ENCODE measurements at places on chromosomes 6 and 20.
A peak's percentile ranks its signal among the peaks of the same experiment; 100 is the strongest.

GRCh38 chr6:67863346-67863745, 771.7 kb upstream of the ADGRB3 start:
- DNase-seq: no peak

- no peak for DNase-seq
These were observed 3.9 kb upstream of the CST9 start for GRCh38 chr20:23609486-23610109.

DNA sequence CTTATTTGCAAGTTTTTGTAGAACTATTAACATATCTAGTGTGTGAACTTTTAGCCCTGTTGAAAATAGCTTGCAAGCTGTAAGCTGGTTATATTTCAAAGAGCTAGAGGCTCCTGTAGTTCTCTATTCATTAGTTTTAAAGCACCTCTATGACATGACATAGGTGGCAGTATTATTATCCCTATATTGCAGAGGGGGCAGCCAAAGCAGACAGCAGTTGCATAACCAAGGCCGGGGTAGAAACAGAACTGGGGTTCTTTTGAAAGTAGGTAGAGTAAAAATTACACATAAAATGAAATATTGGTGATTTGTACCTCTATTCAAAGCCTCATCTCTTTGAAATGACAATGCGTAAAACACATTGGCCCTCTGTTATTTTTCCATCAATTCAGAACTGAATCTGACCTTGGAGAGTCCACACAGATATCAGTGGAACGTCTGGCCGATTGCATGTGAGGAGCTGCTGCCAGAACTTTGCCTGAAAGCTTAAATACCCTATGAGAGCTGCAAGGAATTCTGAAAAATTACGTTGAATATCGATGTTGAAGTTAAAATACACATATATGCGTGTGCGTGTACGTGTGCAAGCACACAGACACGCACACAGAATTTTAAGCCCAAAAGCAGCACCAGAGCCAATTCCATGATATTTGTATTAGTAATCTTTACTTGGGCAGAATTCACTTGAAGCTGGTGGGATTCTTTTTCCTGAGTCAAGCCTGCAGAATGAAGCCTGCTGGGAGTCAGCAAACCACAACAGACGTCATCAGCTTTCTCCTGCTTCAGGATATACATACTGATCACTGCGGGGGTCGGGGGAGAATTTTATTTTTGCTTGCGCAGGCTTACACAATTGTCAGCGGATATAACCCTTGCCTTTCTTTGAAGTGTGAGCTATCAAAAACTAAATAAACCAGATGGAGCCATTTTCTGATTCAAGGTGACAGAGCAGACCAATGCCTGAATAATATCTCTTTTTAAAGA, 163.2 kb downstream of the PDE7B start:
- DNase-seq: no peak

DNA sequence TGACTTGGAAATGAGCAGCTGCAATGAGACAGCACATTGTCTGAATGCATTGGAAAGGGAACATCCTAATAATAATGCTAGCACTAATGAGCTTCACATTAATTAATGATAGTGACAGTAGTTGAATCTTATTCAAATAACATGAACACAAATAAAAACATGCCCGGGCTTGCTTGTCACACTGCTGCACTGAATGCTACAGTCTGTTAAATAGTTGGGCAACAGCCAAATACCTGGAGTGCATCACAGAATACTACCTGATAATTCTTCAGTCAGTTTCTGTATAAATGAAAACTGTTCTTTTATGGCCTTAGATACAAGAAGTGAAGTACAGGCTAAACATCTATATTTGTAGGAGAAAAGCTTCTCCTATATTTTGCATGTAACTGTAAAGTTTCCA, 458.7 kb downstream of the RNF144B start:
- no peak for DNase-seq

- DNase-seq: no peak
These were observed 43.0 kb downstream of the F13A1 start for GRCh38 chr6:6277413-6277812.

DNA sequence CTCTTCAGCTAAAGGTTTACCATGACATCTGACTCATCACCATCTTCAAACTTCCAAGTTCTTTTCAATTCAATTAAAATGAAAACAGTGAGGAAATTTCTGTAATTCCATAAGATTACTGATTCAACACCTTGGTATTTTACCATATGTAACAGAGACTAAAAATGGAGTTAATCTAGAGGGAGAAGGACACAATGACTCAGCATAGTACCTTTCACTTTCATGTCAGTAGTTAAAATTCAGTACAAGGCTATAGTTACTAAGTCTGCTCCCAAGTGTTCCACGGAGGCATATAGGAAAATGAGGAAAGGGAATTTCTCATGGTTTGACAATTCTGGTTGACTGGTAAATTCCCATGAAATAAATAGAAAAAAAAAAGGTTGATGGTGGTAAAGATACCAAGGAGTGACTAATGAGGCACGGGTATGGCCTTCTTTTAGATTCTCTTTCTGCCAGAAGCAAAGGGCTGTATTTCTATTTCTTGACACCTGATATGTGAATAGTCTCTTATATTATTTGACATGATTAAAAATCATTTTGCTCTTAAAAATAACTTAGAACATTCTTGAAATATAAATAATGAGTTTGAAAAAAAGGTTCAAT, 526.7 kb upstream of the ADGRB3 start:
- DNase-seq: no peak

GRCh38 chr20:57114290-57115005, 152.0 kb downstream of the BMP7 start:
- DNase-seq: no peak

DNA sequence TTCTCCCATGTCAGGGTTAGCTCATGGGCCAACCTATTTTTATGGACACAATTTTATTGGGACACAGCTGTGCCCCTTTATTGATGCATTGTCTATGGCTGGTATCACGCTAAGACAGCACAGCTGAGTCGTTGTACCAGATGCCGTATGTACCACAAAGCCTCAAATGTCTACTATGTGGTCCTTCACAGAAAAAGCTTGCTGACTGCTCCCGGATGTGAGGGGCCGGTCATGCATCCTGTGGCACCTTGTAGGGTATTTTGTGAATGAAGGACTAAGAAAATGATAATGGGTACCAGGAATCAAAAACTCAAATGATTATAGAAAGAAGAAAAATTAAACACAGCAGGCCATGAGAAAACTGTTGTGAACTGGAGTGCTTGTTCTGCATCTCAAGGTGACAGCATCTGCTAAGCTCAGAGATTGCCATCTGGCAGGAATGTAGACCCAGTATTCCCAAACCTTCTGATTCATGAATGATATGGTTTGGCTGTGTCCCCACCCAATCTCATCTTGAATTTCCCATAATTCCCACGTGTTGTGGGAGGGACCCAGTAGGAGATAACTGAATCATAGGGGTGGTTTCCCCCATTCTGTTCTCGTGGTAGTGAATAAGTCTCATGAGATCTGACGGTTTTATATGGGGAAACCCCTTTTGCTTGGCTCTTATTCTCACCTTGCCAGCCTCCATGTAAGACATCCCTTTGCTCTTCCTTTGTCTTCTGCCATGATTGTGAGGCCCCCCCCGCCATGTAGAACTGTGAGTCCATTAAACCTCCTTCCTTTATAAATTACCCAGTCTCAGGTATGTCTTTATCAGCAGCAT, 248.5 kb downstream of the TSHZ2 start:
- no peak for DNase-seq

GRCh38 chr6:94323853-94324252, 904.5 kb upstream of the EPHA7 start:
- no peak for DNase-seq

DNA sequence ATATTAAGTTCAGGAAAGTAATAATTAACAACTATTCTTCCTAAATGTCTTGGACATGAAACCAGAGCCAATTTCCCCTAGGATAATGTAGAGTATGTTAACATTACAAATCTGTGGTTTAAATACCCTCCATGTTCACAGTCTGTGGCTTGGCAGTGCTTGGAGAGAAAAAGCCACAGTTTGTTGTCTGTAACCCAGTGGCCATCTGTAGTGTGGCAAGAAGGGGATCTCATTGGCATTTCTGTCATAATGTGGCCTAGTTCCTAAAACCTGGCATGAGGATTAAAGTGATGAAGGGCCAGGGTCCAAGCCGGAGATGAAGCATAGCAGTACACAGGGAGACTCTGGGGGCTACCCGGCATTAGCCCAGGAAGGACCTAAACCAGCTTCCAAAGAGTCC, 31.2 kb downstream of the SYNE1 start:
- no peak for DNase-seq

GRCh38 chr6:165618241-165618640, 44.8 kb downstream of the PDE10A start:
- DNase-seq: no peak

DNA sequence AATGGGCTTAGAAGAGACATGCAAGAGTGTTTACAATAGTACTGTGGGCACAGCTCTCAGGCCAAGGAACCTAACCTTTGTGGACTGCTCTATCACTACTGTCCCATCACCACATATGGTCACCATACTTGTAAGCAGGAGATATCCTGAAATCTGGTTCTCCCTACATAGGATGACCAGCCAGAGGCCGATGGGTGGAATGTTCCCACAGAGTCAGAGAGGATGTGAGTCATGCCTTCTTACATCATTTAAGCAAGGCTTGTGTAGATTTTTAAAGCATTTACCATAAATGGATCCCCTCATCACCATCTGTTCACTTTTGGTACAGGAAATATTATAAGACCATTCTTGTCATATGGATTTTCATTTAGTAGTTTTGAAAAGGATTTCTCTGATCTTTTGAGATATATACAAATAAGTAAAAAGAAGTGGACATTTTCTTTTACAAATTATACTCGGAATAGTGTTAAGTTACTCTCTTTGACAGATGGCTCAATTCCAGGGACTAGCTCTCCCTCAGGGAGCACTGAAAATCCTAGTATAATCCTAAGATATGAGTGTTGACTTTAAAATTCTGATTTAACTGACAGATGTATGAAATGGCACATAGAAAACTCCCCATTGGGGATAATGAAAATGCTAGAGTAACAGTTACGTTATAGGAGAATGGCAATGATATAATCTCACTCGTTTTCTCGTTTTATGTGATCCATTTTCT, 6.6 kb downstream of the HTR1B start:
- DNase-seq: no peak

- no peak for DNase-seq
These were observed 36.0 kb downstream of the KCNK5 start for GRCh38 chr6:39193201-39193791.

DNA sequence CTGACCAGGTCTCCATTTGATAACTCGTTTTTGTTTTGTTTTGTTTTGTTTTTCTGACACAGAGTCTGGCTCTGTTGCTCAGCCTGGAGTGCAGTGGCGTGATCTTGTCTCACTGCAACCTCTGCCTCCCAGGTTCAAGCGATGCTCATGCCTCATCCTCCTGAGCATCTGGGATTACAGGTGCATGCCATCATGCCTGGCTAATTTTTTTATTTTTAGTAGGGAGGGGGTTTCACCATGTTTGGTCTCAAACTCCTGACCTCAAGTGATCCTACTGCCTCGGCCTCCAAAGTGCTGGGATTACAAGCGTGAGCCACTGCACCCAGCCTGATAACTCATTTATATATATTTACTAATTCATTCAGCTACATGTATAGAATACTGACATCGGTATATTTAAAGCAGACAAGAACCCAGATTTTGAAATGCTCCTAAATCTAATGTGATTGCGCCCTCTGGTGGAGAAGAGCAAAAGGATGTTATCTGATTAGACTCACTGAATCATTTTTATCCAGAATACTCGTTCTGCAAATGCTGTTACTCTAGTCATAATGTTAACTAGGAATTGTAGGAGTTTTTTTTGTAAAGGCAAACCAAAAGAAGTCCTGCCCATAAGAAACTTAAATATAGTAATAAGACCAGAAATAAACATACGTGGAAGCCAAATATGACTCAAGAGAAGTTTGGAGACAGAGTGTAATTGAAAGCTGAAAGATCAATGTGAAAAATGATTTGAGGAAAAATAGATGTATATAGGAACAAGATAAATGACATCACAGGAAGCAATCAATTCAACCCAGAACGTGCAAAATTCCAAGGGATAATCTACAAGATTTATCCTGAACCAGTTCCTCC, 5.3 kb upstream of the COL12A1 start:
- no peak for DNase-seq

GRCh38 chr20:24587384-24588046, 118.1 kb downstream of the SYNDIG1 start:
- DNase-seq: no peak

GRCh38 chr6:121594053-121594452, 158.6 kb downstream of the GJA1 start:
- DNase-seq: no peak

GRCh38 chr20:40476461-40476860, 212.6 kb downstream of the MAFB start:
- DNase-seq: no peak

GRCh38 chr6:78076371-78076770, 423.5 kb downstream of the MEI4 start:
- DNase-seq: no peak

GRCh38 chr6:35388030-35388429, 45.7 kb downstream of the PPARD start:
- no peak for DNase-seq

DNA sequence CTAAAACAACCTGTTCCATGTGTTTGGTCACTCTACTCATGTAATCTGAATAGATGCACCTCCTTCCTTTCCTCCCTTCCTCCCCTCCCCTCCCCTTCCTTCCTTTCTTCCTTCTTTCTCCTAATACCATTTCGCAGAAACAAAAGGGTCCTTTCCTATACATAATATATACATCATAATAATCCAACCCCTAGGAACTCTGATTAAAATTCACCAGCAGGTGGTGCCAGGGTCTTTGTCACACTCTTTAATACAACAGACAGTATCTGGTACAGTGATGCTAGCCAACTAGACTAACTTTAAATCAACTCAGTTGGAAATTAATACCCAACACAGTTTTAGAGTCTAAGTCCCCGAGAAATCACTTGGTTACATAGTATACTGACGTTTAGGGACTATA, 181.2 kb upstream of the SHLD1 start:
- peak; percentile 45 for DNase-seq

- no peak for DNase-seq
These were observed 53.3 kb upstream of the TMEM181 start for GRCh38 chr6:158506601-158507000.

DNA sequence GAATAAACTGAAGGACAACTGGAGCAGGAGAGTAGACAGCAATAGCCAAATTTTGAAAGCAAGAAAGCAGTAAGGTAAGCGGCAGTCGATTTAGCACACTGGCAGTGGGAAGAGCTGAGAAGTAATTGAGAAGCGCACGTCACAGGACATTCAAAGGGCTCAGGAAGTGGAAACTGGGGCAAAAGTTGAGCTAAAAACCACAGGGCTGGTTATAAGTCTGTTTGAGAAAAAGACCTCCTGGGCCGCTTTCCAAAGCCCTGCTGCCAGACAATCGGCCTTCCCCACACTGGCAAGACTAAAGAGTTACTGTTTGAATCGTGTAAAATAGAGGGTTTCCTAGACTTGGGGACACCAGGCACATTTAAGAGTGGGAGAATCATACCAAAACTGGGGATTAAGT, 161.4 kb downstream of the DNAH8 start:
- peak; percentile 20 for DNase-seq

- DNase-seq: no peak
These were observed 177.1 kb upstream of the MAP3K7 start for GRCh38 chr6:90764001-90764400.

DNA sequence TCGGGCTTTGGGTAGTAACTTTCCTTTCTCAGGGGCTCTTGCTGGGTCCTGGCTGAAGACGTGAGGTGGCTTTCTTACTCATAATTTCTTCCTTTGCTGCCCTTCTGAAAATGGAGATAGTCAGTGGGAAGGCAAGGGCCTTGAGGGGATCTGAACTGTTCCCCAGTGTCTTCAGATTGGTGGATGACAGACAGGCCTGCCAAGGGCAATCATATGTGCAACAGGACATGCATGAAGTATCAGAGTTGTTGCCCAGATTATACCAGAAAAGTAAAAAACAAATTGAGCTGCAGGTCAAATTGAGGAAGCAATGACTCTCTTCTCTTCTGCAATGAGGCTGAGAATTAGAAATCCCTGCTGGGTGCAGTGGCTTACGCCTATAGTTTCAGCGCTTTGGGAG, 71.6 kb upstream of the PAX1 start:
- DNase-seq: no peak

Data from CD4-positive, alpha-beta T cell (primary cell).